ENCODE measurements at places on chromosomes 5 and 9.

DNA sequence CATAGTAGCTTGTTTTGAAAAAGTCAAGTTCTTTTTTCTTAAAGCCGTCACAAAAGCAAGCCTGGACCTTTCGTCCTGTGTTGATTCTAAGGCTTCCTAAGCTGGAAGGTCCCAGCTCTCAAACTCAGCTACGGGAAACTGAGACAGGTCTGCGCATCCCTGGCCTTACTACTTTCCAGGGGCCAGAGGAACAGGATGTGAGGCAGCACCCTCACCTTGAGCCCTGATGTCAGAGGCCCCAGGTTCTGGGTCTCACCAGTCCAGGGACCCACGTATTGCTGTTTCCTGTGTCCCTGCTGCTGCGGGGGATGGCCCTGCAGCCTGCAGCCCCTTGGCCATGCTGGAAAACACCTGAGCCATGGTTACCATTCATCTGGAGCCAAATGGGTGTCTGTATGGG is 123.9 kb downstream of the COL23A1 start:
- DNase-seq: no peak

- DNase-seq: no peak
Observed at GRCh38 chr9:126431077-126431742, 104.6 kb downstream of the MVB12B start.

DNA sequence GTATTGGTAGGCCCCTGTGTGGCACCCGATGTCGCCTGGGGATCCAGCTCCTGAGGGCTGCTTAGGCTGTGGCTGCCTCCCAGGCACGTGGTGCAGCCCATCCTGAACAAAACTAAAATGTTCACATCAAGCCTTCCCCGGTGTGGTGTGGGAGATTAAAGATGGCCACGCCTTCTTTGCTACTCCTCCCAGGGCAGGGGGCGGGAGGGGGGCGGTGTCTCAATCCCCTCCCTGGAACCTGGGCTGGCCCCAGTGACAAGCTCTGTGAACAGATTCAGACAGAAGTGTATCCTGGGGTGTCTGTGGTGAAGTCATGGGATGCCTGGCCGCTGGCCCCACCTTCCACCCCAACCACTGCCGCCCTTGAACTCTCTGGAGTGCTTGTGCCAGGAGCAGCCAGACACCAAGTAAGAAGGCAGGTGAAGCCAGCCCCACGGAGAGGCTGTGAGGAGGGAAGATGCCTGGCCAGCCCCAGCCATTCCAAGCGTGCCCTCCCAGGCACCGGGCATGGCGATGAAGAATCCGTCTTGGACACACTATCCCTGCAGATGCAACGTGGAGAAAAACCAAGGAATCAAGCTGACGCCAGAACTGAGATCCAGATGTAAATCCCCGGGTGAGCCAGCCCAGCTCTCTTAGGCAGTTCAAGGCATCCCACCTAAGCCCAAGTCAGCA is 75.8 kb downstream of the AK8 start:
- DNase-seq: no peak

GRCh38 chr9:91055845-91056244 is 254.2 kb downstream of the SYK start:
- no peak for DNase-seq

- DNase-seq: no peak
Observed at GRCh38 chr5:36252722-36253365, 11.1 kb upstream of the NADK2 start.

- no peak for DNase-seq
Observed at GRCh38 chr9:112355427-112355897, 22.0 kb upstream of the PTBP3 start.

GRCh38 chr9:121122246-121123032 is 47.7 kb downstream of the CNTRL start:
- DNase-seq: no peak

DNA sequence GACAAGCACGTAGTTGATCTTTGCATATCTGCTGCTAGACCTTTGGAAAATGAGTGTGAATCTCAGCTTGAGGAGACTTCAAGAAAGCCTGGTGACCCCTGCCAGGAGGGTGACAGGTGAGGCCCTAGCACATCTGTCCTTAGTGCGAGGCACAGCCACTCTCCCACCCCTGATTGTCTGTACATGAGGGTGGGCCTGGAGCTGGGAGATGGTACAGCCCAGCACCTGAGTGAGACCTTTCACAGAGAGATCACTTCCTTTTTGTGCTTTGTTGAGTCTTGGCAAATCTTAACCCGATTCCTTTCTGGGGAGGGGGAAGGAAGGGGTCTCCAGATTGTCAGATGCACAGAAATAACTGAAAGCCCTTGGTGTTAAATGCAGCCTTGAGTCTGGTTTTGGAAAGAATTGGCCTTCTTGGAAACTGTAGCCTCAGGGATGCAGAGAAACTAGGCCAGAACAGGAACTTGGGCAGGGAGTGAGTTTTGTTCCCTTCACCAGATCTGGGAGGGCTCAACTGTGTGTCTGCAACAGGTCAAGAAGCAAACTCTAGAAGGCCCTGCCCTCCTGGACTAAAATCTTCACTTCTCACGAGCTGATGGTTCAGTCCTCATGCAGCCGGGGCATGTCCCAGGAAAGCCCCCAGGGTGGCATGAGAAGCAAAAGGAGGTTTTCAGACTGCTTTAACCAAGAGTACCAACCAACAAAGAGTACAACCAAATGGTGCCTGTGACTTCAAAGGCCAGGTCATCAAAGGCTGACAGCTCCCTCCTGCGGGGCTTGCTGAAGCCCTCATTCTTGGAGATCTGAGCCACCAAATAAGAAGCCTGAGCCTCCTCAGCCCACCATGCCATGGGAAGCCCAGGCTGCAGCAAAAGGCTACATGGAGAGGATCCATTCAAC is 20.8 kb upstream of the SEMA4D start:
- DNase-seq: no peak

DNA sequence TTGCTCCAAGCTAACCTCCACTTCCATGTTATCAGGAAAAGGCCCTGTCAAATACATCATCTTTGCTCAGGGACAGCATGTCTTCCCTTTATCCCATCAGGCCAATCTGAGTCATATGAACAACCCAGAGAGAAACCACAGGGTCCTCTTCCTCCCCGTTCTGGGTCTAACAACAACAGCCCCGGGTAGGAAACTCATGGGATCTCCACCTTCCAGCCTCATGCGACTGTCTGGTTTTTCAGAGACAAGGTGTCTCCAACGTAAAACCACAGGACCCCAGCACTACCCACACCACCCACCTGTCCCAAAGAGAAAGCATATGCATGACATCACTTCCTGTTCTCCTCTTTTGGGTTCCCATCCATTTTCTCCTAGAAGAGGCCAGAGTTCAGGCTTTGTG is 217.9 kb downstream of the ENC1 start:
- no peak for DNase-seq

- no peak for DNase-seq
Observed at GRCh38 chr5:119301906-119302305, 53.9 kb upstream of the TNFAIP8 start.

- no peak for DNase-seq
Observed at GRCh38 chr9:87684627-87685219, 41.2 kb upstream of the CTSL start.

- no peak for DNase-seq
Observed at GRCh38 chr9:33136721-33137670, 30.1 kb downstream of the B4GALT1 start.

DNA sequence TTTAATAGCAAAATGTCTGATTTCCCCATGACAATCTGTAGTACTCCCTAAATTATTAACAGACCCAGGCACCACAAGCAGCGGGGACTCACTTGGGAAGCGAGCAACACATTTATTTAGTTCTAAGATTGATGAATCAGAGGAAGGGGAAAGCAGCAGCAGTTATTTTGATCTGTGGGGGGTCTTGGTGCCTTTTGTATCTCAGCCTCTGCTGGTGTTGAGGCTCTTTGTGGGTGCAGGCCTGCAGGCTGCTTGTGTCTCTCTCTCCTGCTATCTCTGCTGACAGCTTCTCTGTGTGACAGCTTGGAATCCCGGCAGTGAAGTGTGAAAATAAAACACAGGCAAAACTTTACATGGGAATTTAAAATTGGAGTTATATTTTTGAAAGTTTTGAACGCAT is 878.2 kb upstream of the DMAC1 start:
- no peak for DNase-seq

- no peak for DNase-seq
Observed at GRCh38 chr9:370086-370485, 155.4 kb downstream of the DOCK8 start.
